ENCODE measurements at places on chromosomes 4 and X.

DNA sequence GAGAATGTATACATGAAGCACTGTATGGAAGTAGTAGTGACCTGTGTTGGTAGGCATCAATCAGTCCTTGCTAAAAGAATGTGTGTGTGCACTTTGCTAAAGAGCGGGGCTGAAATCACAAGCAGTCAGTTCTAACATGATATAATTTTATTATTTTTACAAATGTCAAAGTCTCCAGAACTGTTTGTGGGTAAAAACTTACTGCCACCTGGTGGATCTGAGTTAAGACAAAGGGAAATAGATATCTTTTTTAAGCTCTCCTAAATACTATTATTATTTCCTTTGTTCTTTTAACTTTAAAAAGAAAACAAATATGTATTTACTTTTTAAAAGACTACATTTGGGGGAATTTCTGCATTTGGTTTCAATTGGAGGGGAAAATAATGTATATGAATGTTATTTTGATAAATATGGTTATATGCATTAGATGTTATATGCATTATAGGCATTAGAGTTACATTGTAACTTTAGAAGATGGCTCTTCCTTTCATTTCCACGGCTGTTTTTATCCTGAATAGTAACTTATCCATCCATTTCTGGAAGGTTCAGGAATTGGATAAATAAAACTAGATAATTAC lies 7.8 kb upstream of the CLOCK start:
- DNase-seq = no peak

DNA sequence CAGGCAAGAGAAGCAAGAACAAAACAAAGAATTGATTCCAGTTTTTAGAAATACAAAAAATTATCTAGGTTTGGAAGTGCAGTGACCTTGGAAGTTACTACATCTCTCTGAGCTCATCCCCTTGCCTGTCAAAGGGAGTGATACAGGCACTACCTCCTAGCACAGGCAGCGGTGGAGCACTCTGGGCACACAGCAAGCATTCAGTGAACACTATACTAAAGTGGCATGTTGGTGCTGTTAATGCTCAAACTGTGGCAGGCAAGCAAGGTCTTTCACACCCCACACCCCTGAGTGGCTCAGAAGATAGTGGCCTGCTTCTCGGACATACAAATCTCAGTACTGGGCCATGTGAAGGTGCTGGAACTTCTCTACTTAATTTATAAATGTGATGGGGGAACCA lies 51.2 kb downstream of the DRD5 start:
- DNase-seq = no peak

DNA sequence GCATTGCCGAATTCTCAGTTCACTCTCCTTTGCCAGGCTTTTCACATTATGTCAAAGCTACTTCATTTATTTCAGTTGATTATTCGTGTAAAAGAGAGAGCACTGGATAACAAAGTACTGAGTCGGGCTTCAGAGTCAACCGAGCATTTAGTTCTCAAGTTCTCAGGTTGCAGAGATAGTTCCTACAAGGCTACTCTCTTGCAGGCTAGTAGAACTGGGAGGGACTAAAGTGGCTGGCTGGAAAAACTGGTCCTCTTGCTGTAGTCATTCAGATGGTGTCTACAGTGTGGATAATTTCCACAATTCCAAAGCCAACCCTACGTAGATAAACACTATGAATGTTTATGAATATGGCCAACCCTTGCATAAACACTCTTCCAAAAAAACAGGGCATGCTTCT lies 4.6 kb upstream of the CCNG2 start:
- DNase-seq = no peak

GRCh38 chr4:45283352-45283751 lies 557.0 kb upstream of the GNPDA2 start:
- DNase-seq = no peak

DNA sequence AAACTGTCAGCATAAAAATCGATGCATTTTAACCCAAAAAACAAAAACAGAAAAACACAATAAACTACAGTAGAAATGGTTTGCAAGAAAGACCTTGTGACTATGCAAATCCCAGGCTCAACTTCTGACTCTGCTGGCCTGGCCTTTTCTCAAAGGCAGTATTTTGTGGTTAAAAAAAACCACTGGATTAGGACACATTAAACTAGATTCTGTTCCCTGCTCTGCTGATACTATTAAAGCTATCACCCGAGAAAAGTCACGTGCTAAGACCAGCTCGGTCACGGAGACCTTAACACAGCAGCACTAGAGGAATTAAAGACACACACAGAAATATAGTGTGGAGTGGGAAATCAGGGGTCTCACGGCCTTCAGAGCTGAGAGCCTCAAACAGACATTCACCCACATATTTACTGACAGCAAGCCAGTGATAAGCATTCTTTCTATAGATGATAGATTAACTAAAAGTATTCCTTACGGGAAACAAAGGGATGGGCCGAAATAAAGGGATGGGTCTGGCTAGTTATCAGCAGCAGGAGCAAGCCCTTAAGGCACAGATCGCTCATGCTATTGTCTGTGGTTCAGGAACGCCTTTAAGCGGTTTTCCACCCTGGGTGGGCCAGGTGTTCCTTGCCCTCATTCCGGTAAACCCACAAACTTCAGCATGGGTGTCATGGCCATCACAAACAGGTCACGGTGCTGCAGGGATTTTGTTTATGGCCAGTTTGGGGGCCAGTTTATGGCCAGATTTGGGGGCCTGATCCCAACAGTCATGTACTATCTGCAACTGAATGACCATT lies 16.1 kb downstream of the CBR4 start:
- no peak for DNase-seq

DNA sequence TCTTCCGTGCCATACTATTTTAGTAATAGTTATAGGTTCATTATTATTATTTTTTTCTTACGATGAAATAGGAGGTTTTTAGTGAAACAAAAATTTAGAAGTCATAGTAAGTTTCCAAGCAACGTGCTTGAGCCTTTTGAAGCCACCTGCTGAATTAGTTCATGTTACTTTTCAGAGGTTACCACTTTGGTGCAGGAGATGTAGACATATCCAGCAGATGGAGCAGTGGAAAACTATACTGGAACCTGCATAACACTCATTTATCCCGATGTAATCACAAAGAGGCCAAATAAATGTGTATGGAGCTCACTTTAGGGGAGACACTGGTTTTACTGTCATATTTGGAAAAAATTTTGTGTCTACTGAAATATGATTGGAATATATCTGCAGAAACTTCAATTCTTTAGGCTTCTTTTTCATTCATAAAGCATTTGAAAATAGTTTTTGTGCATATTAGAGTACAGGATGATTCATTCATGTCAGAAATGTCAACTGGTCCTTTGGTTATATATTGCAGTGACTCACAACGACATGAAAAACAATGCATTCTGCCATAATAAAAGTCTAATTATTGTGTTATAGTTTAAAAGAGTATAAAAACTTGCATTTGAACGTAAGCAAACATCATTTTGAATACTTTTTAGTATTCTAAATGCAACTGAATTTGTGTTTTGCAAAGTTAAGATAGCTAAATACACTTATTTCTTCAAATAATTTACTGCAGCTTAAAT lies 2182.9 kb upstream of the TENM3 start:
- no peak for DNase-seq

GRCh38 chr4:112031712-112032328 lies 113.4 kb upstream of the FAM241A start:
- no peak for DNase-seq
